ENCODE measurements at places on chromosomes 12 and 14.

DNA sequence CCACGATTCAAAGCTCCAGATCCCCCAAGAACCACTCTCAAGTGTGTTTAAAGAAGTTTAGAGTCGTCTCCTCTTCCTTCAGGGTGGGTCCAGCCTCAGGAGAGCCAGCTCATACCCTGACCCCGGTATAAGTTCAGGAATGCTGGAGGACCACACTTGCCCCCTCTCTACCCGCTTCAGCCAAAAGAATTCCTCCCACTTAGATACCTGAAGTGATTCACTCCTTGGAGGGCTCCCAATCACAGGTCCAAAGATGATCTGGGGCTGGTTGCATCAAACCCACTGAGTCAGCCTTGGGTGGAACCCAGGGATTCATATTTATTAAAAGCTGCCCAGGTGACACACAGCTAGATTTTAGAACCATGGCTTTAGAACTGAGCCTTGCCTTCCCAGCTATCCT is 133.5 kb upstream of the PARP11 start:
- no peak for DNase-seq

DNA sequence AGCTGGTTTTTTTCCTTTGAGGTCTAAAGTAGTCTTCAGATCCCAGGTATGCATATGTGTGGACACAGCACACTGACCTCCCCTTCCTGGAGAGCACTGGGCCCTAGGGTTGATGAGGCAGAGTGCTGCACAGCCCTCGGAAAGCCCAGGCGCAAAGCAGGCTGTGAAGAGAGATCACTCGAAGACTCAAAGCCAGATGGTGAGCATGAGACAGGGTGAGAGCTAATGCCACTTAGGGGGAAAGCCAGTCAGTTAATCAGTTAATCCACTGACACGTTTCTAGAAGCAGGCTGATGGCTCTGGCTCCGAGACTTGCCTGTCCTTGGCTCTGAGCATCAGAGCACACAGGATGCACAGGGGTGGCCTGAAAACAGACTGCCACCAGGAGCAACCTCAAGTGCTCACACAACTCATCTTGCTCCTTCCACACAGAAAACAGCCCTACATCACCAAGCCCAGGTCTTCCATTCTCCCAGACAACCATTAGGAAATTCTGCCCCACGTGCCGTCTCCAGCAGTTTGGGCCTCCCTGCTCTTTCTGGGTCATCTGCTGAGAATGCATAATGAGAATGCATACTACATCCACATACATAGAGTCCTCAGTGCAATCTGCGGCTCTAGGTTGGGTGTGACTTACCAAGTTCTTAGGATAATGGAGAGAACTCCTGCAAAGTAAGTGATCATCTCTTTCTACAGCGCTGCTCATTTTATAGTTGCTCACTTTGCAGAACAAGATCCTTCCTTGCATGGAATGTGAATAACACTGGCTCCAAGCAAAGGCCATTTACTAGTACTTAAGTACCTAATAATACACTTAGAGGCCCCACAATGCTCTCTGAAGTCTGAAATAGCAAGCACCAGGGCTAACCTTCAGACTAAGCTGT is 12.0 kb downstream of the AQP6 start:
- DNase-seq = no peak

DNA sequence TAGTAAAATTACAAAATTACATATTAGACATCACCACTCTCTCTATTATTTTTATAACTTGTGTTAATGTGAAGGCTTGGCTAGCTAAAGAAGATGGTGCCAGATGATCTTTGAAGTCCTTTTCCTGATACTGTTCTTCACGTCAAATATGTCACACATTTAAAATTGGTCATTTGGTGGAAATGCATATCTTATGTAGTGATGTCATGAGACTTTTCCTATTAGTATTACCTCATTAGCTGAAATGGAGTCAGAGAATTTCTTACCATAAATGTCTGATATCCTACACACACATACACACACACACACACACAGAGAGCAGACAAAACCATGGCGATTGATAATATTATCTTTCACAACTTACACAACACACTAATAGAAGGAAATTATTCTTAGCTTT is 124.8 kb upstream of the PTPRB start:
- no peak for DNase-seq

- DNase-seq = no peak
These were observed 35.8 kb downstream of the TRIP11 start for GRCh38 chr14:92004062-92004461.

DNA sequence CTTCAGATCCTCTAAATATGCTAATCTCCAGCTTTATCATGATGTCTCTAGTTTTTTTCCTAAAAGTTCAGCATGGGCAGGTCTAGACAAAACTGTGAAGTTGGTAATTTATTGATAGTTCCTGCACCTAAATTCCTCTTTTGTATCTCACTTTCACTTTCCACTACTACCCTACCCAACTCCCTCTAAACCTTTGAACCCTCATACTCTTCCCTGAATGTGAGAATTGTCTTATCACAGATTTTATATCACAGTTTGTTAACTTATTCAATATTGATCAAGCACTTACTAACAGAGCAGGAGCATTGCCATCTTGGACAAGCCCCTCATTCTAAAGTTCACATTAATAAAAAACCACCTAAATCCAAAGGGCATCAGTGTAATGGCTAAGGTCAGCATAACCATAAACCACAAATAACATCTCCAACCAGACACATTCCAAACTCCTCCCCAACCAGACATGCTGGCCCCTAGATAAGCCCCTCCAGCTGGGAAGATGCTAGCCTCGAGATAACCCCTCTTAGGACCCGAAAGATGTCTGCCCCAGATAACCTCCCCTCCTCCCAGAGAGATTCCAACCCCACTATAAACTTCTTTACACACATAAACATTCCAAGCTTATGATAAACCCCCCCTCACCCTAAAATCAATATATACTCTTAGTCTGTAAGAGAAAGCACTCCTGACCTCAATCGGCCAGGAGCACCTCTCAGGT is 78.7 kb downstream of the FSCB start:
- DNase-seq = no peak

DNA sequence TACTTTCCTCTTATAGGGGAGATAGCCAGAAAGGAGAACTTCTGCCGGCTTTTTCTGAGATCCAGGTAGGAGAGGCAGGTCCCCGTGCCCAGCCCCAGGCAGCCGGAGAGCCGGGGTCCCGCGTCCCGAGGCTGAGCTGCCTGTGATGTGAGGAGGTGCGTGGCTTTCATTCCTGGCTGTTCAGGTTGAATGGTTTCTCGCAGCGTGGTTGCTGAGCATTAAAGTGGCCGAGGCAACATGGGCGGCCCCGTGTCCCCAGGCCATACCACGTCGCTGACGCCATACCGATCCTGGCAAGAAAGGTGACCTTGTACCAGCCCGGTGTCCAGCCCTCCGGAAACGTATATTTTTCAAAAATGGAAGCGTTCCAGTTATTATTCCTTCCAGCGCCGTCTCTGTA is 116.7 kb upstream of the MYL2 start:
- no peak for DNase-seq

Data from fibroblast of upper back skin (primary cell).